ENCODE measurements at places on chromosomes 11 and 22. TPM values are rescaled to one million over a fixed set of nuclear protein-coding genes. Genes with fewer than 3 reads are reported as not detected.

- peaks cover 7% of the 10 kb centered on the region for H3K4me1 ChIP-seq
- no peak overlapping the region for H3K4me3 ChIP-seq
- no peaks in the 10 kb centered on the region for H3K27me3 ChIP-seq
- no peak overlapping the region for H3K27ac ChIP-seq
- no peak for DNase-seq
- H3K36me3 ChIP-seq: peaks cover 27% of the 10 kb centered on the region
Observed at GRCh38 chr11:68911731-68912130, 8.0 kb downstream of the IGHMBP2 start.

GRCh38 chr11:113192121-113192925 lies 122.1 kb upstream of the TTC12 start:
- H3K27me3 ChIP-seq: no peaks in the 10 kb centered on the region
- H3K27ac ChIP-seq: no peak overlapping the region
- DNase-seq: no peak
- peaks cover 31% of the 10 kb centered on the region for H3K4me1 ChIP-seq

The KDM4E gene
- not detected for total RNA-seq

- H3K4me3 ChIP-seq: peak overlapping the region; percentile 69
- H3K36me3 ChIP-seq: peaks cover 48% of the 10 kb centered on the region
- peak overlapping the region; percentile 94 for H3K27ac ChIP-seq
- DNase-seq: peak; percentile 96
- peaks cover 100% of the 10 kb centered on the region for H3K4me1 ChIP-seq
- H3K27me3 ChIP-seq: peaks cover 2% of the 10 kb centered on the region
Observed at GRCh38 chr11:12200991-12201985, 90.9 kb downstream of the MICAL2 start.

The GPHA2 gene
- not detected for total RNA-seq

All from HFFc6 (cell line).